Effector memory CD4-positive, alpha-beta T cell (primary cell): ENCODE measurements at places on chromosomes 13 and 19.

- DNase-seq: no peak
Observed at GRCh38 chr13:84641491-84641890, 759.2 kb upstream of the SLITRK1 start.

GRCh38 chr13:58843071-58843470 is 1211.5 kb downstream of the PCDH17 start:
- no peak for DNase-seq

- DNase-seq: no peak
Observed at GRCh38 chr19:37972803-37973202, 65.8 kb downstream of the SIPA1L3 start.

DNA sequence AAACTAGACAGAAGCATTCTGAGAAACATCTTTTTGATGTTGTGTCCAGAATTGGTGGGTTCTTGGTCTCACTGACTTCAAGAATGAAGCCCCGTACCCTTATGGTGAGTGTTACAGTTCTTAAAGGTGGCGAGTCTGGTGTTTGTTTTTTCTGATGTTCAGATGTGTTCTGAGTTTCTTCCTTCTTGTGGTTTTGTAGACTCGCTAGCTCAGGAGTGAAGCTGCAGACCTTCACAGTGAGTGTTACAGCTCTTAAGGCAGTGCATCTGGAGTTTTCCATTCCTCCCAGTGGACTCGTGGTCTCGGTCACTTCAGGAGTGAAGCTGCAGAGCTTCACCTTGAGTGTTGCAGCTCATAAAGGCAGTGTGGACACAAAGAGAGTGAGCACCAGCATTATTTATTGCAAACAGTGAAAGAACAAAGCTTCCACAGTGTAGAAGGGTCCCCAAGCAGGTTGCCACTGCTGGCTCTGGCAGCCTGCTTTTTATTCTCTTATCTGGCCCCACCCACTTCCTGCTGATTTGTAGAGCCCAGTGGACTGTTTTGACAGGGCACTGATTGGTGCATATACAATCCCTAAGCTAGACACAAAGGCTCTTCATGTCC is 1820.8 kb downstream of the UQCRFS1 start:
- no peak for DNase-seq

GRCh38 chr13:20131057-20131832 is 29.6 kb downstream of the GJA3 start:
- DNase-seq: no peak

GRCh38 chr13:99432609-99433542 is 68.4 kb upstream of the TM9SF2 start:
- peak; percentile 85 for DNase-seq

DNA sequence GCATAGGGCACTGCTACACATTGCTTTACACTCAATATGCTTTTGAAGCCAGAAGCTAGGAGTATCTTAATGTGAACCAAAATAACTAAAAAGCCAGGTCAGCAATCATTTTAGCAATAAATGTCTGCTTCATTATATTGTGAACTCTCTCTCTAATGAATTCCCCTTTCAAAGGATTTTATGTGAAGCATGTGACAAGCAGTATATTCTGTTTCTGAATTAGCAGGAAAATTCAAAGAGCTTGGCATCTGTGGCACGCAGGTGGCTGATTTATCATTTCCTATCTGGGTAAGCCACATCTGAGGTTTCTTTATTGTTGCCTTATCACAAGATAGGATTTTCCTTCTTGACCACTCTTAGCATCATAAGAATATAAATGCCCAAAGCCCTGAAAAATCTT is 56.8 kb upstream of the KLF12 start:
- no peak for DNase-seq

GRCh38 chr19:50266041-50266440 is 62.6 kb downstream of the MYH14 start:
- DNase-seq: no peak

- DNase-seq: no peak
Observed at GRCh38 chr19:49812452-49812996, 568 bp downstream of the FUZ start.

GRCh38 chr19:21432590-21432989 is 35.7 kb downstream of the ZNF493 start:
- no peak for DNase-seq

DNA sequence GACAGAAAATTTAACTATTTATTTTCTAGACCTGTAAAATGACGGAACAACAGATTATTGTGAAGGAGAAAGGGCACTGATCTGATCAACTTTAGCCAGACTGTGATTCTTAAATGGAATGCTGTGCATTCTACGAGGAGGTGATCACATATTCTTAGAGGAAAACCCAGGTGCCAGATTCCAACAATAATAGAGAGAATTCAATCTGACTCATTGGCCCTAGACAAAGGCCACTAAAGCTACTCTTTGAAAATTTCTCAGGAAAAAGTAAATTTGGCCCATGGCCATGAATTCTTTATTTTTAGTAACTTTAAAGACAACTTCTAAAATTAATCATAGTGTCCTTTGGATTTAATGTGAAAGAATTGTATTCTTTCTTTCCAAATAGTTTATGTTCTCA is 58.6 kb upstream of the POSTN start:
- no peak for DNase-seq

- DNase-seq: no peak
Observed at GRCh38 chr13:31311921-31312320, 112.1 kb downstream of the B3GLCT start.

DNA sequence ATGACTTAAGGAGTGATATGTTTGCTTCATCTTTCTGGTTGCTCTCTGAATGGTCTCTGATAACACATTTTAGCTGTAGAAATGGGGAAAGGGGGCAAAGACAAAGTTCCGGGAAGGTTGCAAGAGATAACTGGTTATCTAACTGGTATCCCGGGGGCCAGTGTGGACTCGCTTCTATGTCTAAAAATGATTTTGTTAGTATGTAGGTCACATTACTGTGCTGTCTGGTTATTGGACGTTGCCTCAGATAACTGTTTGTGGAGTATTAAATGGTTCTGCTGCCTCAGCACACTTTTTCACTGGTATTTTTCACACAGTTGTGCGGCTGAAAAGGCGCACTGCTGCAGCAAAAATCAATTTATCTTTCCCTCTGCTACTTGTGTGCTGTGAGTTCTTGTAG is 63.0 kb upstream of the ZNF536 start:
- DNase-seq: no peak

GRCh38 chr19:16739546-16739945 is 19.9 kb downstream of the NWD1 start:
- DNase-seq: no peak

GRCh38 chr13:47628666-47629065 is 372.4 kb downstream of the SUCLA2 start:
- DNase-seq: no peak

- DNase-seq: no peak
Observed at GRCh38 chr13:111202745-111203144, 87.6 kb downstream of the ARHGEF7 start.

DNA sequence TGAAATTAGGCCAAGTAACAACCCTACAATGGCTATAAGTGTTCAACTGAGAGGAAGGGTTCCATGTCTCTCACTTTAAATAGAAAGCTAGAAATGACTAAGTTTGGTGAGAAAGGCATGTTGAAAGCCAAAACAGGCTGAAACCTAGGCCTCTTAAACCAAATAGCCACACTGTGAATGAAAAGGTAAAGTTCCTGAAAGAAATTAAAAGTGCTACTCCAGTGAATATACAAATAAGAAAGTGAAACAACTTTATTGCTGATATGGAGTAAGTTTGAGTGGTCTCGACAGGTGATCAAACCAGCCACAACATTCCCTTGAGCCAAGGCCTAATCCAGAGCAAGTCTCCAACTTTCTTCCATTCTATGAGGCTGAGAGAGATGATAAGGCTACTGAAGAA is 209.6 kb downstream of the KLF12 start:
- no peak for DNase-seq

DNA sequence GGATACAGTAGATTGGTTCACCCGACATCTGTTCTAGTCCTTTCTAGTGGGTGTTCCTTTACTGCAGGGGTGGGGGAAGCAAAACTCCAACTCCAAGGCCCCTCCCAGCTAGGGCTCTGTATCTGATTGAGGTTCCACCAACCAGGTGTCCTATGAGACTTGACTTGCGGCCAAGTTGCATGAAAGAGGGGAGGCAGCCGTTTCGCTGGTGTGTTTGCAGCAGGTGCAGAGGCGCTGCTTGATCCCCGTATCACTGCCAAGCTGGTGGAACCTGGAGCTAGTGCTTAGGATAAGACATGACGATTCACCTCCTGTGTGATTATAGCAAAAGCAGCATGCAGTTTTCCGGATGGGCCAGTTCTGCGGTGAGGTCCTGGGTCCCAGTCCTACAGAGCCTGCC is 338.2 kb downstream of the UQCRFS1 start:
- no peak for DNase-seq
